ENCODE measurements at places on chromosomes 2 and 18.

DNA sequence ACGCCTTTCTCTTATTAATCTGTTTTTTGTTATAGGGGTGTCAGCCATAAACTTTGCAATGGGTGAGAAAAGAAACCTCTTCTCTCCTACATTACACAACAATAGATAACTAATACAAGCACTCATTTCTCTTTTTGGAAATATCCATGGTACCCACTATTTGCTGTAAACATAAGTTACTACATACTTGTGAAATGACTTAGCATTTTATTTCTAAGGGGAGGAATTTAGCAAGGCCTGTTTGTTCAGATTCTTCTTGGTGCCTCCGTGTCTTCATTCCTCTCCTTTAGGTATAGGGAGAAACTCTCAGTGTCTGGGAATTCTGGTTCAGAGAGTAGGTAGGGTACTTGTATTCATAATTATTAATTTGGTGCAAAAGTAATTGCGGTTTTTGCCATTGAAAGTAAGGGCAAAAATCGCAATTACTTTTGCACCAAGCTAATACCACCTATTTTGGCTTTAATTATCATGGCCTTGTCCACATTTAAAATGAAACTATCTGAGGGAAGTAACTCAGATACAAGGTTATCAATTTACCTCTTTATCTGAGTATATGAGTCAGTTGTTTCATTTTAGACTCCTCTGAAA lies 134.8 kb downstream of the MREG start:
- no peak for DNase-seq

DNA sequence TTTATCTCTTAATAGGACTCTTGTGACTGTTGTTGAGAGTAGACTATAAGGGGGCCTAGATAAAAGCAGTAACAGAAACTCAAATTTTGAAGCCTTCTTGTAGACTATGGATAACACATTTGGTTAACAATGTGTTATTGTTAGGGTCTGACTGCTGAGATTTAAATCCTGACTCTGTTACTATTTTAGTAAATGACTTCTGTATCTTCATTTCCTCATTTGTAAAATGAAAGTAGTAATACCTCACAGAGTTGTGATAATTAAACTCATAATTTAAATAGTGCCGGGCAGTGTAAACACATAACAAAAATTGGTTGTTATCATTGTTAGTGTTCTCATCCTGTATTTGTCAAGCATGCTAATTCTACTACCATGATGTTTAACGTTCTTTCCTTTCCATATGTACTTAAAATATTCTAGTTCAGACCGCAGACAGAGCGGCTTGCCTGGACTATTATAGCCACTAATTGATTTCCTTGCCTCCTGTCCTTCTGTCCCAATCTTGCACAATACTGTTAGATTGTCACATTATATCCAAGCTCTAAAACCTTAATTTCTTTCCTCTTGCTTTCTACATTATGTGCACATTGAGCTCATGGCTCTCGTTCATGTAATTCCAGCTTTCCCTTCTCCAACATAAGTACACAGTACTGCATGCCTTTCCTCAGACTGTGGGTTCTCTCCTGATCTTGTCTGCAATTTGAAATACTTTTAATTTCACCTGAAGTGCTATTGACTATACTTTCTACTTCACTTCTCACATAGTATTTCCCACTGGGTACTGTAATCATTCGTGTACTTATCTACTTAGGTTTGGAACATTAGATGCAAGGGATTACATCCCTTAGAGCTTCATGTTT lies 48.4 kb downstream of the RBBP8 start:
- DNase-seq, result no peak

DNA sequence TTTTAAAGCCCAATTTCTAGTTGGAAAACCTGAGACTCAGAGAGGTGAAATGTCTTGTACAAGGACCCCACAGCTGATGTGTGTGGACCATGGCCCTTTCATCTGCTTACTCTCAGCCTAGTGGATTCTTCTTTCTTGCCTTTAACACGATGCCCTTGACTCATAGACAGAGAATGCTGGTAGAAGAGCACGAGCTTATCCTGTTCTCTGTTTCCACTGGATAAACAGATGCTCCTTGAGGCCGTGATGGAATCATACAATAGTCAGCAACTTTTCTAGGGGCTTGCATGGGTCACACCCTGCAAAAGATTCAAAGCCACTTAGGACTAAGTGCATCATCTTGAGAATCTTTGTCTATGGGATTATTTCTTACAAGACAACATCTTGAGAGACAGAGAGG lies 50.9 kb downstream of the MYCN start:
- no peak for DNase-seq

GRCh38 chr2:151071906-151072305 lies 189.8 kb downstream of the RBM43 start:
- DNase-seq, result no peak

- no peak for DNase-seq
Measured at GRCh38 chr2:43223521-43224001, 2.8 kb downstream of the ZFP36L2 start.

GRCh38 chr2:14828968-14829367 lies 196.5 kb downstream of the LRATD1 start:
- DNase-seq, result no peak

DNA sequence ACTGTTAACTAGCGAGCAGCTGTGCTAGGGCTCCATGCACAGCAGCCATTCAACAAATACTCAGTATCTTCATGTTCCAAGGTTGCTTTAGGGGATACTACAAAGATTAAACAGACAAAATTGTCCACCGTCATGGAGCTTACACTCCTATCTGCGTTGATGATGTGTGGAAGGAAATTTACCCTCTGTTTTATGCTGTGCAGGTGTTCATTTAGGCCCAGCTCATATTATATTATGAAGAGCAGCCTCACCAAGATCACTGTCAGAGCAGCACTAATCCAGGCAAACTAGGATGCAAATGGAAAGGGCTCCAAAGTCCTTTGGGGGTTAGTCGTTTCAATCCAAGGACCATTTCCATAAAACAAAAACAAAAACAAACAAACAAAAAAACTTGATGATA lies 13.4 kb upstream of the WIPF1 start:
- DNase-seq, result no peak

- DNase-seq, result peak; percentile 39
Measured at GRCh38 chr2:171160956-171161740, 455 bp upstream of the TLK1 start.

GRCh38 chr2:74577448-74577847 lies 22.9 kb downstream of the DOK1 start:
- no peak for DNase-seq

GRCh38 chr2:108367014-108367413 lies 10.7 kb upstream of the SULT1C4 start:
- no peak for DNase-seq

GRCh38 chr2:1728821-1729220 lies 15.5 kb downstream of the PXDN start:
- no peak for DNase-seq

- no peak for DNase-seq
Measured at GRCh38 chr18:44033144-44033701, 647.5 kb upstream of the SETBP1 start.

GRCh38 chr2:179307616-179308371 lies 43.2 kb upstream of the SESTD1 start:
- DNase-seq, result no peak

- DNase-seq, result no peak
Measured at GRCh38 chr18:43877616-43878321, 600.5 kb upstream of the SYT4 start.

- no peak for DNase-seq
Measured at GRCh38 chr2:16031058-16031847, 90.9 kb downstream of the MYCN start.

DNA sequence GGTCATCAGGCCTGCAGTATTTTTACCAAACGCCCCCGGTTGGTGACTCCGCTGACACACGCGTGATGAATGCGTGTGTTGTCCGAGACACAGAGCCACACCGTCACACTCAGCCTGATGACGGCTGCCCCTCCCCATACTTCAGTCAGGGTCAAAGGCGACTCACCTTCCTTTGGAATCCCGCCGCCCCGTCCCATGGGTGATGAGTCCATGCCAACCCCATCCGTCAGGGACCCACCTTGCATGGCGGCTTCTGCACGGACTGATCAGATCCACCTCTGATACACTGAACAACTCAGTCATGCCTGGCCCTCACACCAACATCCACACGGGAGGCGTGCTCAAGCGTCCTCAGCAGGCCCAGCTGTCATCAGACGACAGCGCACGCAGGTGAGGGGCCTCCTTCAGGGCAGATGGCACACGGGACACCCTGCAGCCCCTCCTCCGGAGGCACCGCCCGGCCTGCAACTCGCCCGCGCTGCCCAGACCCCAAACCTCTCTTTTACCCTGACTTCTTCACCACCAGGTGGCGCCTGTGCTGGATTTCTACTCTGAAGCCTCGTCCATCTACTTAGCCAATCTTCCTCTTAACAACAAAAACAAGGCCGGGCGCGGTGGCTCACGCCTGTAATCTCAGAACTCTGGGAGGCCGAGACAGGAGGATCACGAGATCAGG lies 89.2 kb downstream of the ZNF516 start:
- DNase-seq, result no peak

GRCh38 chr2:58919316-58919715 lies 678.2 kb upstream of the FANCL start:
- no peak for DNase-seq

DNA sequence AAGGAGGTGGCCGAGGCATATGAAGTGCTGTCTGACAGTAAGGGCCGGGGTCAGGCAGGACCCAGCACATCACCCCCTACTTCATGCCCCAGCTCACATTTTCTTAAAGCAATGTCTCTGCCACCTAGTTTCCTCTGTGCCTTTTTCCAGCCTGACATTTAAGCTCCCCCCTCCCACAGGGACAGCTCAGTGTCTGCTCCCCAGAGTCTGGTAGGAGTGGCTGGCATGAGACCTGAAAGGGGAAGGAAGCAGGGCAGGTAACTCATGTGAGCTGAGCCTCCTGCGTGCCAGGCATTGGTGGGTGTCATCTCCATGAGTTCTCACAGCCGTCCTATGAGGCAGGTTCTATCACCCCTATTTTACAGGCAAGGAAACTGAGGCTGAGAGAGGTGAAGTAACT lies 1.5 kb downstream of the DNAJB2 start:
- no peak for DNase-seq

DNA sequence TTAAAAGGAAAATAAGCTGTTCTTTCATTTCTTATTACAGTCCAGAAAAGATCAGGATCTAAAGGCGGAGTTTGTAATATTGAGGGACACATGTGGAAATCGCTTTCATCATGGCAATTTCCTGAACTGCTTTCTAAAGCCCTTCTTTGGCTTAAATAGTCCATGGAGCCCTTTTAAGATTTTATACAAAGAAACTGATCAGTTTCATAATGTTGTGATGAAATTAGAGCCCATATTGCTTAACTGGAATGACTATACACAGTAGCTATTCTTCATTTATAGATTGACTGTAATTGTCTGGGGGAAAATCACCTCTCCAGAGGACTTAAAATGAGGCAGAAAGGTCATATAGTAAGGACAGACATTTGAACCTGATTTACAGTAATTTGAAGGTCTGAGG lies 322.2 kb downstream of the ETAA1 start:
- no peak for DNase-seq

DNA sequence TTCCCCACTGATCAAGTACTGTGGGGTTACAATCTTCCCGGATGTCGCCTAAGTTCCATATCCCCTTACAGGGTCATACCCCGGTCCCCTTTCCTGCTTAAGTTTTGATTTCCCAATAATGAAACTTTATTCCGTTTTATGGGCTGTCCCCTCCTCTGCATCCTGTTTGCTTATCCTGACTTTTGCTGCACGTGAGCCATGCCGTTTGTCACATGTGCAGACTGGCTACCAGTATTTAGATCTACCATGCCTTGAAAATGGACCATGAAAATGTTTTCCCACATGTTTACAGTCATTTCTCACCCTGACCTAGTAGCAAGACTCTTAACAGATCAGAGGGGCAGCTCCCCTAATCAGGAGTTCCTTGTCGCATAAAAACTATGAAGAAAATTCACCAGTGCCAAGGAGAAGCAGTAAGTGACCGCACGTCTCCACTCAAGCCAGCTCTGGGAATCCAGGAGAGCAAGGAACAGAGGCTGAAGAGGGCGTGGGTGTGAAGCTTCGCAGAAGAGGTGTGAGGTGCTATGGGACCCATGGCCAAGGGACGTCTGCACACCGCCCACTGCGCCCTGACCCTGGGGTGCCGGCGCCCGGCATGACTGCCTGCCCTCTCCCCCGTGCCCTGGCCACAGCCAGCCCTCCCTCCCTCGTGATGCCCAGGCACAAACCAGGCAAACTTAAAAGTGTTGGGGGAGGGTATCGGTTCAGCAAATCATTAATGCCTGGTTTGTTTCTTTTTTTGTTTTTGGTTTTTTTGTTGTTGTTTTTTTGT lies 440.8 kb upstream of the SALL3 start:
- DNase-seq, result no peak

DNA sequence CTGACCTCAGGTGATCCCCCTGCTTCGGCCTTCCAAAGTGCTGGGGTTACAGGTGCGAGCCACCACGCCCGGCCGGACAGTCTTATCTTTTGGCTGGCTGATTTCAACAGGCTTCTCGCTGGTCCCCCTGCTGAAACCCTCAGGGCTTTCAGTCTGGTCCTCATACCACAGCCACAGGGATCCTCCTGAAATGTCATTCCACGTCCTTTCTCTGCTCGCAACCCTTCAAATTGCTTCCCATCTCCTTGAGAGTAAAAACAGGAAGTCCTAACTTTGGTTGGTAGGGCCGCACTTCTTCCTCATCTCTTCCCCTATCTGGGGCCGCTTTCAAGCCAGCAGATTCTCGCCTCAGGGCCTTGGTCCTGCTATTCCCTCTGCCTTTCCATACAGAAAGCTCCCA lies 1.4 kb upstream of the CAB39 start:
- no peak for DNase-seq

- no peak for DNase-seq
Measured at GRCh38 chr2:238461916-238462315, 35.2 kb downstream of the ASB1 start.

DNA sequence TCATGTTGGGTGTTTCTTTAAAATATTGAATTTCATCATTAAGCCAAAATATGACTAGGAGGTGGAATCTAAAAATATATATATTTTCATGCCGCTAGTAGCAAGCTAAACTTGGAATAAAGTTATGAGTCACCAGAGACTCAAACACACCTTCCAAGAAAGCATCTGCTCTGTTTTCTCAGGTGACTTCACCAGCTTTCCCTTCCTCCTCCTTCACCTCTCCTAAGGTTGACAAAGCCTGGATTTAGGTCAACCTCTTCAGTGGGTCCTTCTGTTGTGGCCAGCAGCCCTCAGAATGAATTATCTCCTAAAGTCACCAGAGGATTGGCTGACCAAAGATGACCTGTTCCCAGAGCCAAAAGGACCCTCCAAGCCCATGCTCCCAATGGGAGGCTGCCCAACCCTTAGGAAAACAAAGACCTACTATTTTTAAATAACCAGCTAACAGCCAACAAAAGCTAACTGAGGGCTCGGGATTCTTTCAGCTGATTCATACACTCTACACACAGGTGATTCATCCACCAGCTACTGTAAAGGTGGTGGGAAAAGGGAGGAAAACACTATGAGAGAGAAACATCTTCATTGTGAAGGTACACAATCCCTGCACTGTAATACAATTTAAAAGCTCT lies 113.9 kb downstream of the MYO5B start:
- DNase-seq, result no peak

- no peak for DNase-seq
Measured at GRCh38 chr2:12263730-12264129, 453.0 kb upstream of the TRIB2 start.

GRCh38 chr2:8352296-8352695 lies 329.6 kb upstream of the ID2 start:
- DNase-seq, result no peak

GRCh38 chr2:232238108-232238507 lies 140.4 kb upstream of the ALPP start:
- no peak for DNase-seq
